Activated T-cell treated with anti-CD3 and anti-CD28 coated beads, Interleukin-2, amount 50 U/mL, for 48 hours (primary cell): ENCODE measurements at places on chromosomes 2 and 18.

- DNase-seq, result no peak
Observed at GRCh38 chr2:2056531-2056930, 274.5 kb downstream of the MYT1L start.

DNA sequence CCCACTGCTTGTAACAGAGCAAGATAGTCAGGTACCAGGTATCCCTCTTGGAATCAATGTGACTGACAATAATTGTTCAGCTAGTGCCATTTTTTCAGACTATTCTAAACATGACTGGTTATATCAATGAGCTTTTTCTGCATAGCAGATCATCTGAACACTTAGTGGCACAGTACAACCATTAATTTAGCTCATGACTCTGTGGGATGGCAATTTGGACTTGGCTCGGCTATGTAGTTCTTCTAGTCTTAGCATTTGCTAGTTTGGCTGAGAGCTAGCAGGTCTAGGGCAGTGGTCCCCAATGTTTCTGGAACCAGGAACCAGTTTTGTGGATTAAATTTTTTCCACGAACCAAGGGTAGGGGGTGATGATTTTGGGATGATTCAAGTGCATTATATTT is 1421.4 kb upstream of the NXPH2 start:
- DNase-seq, result no peak

DNA sequence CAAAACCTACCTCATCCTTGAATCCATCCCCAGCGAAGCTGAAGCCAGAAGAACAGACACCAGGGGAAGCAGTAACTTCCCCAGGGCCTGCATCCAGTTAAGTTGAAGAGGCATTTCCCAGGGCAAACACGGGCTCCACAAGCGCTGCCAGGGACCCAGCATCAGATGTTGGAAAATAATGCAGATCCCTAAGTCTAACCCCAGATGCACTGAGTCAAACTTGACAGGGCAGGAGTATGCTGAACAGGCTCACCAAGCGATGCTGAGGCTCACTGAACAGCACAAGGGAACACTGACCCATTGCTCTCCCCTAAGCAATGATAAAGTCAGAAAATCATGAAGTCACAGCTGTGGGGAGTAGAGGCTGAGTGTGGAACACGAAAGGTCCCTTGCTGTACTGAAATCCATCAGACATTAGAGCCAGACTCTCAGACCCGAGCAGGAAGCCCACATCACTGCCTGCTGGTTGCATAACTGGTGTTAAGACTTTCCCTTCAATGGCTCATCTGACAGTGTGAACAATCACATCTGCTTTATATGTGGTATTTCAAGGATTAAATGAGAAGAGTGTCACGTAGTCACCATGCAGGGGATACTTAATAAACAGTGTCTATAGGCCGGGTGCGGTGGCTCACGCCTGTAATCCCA is 36.2 kb downstream of the TNS1 start:
- no peak for DNase-seq

DNA sequence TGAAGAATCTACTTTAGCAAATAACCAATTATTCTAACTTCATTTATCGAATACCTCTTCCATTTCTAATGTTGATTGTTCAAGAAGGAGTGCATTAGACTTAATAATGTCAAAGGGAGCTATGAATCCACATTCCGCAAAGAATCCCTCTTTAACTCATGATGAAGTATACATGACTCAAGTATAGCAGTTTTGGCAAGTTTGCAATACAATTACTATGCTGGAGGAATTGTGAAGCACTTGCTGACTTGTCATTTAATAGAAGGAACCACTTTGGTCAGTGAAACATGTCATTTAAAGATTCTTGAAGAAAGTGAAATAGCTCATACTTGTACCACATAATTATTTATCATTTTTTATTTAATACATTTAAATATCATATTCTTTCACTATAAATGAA is 125.1 kb downstream of the SLC39A10 start:
- no peak for DNase-seq

- DNase-seq, result no peak
Observed at GRCh38 chr18:13185675-13186198, 32.8 kb upstream of the LDLRAD4 start.

- DNase-seq, result no peak
Observed at GRCh38 chr2:226121046-226121738, 678.4 kb downstream of the IRS1 start.

DNA sequence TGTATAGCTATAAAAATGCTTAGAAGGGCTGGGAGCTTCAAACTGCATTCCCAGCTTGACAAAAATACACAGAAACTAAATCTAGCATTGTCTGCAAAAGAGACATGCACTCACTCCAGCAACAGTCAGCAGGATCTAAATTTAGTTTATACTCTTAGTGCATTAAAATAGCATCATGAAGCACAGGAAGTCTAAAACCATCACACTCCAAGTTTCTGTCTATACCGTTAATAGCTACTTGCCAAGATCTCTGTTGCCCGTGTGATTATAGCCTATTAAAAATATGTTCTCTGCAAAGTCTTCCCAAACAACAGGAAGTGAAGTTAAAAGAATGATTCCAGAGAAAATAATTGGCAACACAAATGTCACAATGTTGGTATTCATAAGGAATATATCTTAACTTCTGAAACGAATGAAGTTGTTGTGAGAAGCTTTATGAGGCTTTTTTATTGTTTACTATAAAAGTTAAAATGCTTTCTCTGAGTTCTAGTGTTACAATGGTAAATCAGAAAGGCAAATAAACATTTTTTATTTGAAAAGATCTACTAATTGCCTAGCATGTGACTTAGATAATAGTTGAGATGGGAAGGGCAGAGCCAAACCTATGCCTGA is 184.2 kb downstream of the ZNF385B start:
- DNase-seq, result no peak

- DNase-seq, result peak; percentile 42
Observed at GRCh38 chr18:59927246-59927825, 27.5 kb downstream of the PMAIP1 start.

GRCh38 chr2:10302479-10303180 is at the start of gene HPCAL1:
TSS of gene HPCAL1 (plus strand) at chr2:10302904. CDS start at chr2:10419758, 116,854 bp downstream.
- peak; percentile 90 for DNase-seq

DNA sequence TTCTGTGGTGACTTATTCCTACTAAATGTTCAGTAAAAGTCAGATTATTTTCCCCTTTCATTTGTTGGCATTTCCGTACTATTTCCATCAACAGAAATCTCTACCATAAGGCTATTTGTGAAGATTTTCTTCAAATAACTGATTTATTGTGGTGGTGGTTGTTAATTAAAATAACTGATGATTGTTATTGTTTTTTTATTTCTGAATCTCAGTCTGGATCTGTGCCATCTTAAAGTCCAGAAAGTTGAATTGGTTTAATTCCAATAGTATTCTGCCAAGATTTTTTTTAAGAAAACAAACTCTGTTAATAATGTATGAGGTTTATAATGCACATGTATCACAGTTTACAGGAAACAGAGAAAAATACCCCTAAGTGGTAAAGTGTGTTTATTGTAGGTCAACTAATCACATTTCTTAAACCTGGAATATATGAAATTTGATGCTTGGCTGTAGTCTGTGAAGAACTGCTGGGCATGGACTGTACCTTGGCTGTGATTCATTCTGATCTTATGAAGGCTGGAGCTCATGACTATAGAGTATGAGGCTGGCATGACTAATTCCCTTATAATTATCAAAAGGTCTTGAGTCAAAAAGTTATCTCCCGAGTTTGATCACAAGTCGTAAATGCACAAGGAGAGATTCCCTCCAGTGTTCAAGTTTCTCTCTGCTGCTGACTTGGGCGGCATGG is 134.2 kb upstream of the RND3 start:
- DNase-seq, result no peak

DNA sequence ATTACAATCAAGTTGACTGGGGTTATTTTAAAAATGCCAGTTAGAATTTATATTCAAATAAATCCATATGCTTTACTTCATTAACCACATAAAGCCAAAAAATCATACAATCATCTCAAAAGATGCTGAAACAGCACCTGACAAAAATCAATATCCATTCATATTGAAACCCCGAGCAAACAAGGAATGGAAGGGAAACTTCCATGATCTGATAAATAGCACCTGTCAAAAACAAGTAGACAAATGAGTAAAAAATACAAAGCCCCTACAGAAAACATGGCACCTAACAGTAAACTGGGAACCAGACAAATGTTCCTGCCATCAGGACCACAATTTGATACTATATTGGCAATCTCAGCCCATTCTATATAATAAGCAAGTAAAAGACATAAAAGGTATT is 227.5 kb downstream of the HDAC4 start:
- DNase-seq, result no peak

DNA sequence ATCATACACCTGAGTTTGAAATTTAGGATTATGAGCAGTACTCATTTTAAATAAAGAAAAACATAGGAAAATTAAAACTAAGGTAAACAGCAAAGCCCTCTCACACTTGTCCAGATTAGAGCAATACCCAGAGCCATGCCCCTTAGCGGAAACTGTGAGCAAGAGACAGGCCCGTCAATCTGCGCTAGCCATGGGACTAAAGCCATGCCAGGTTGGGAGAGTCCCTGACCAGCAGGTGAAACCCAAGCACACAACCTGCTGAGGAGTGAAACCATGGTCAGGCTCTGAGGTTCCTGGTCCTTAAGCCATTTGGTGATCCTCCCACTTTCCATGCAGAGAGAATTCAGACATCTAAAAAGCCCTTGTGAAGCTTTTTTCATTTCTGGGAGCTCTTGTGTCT is 494.3 kb downstream of the STK39 start:
- no peak for DNase-seq

DNA sequence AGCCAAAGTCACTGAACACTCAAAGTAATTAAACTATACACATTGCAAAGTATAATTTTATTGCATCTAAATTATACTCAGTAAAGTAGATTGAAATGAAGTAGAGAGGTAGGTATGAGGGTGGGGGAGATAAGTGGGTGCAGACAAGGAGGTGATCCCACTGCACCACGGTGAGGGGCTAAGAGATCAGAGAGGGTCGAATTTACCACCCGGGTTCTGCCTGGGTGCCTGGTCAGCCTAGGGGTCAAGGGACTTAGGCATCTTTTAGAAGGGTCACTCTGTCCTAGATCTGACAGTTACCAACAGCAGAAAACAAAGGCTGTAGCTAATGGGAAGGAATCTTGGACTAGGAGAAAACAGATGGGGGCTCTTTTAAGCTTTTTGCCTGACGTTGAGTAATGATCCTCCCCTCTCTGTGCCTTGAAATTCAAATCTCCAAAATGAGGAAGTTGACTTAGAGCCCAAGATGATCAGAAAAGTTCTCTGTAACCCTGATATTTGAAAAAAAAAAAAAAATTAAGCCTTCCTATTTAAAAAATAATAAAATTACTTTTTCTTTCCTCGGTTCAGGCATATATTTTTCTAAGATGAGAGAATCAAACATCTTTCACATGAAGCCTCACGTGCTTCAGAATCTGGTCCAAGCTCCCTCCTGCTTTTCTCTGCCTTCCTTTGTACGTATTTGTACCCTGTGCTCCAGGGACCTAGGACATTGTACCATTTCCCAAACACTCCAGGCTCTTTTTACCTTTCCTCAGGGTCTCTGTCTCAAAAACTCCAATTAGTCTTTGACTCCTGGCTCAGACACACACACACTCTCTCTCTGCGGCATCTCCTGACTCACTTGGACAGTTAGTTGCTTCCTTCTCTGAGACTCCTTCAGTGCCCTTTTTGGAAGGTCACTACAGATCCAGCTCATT is 353.9 kb downstream of the CYRIA start:
- no peak for DNase-seq

DNA sequence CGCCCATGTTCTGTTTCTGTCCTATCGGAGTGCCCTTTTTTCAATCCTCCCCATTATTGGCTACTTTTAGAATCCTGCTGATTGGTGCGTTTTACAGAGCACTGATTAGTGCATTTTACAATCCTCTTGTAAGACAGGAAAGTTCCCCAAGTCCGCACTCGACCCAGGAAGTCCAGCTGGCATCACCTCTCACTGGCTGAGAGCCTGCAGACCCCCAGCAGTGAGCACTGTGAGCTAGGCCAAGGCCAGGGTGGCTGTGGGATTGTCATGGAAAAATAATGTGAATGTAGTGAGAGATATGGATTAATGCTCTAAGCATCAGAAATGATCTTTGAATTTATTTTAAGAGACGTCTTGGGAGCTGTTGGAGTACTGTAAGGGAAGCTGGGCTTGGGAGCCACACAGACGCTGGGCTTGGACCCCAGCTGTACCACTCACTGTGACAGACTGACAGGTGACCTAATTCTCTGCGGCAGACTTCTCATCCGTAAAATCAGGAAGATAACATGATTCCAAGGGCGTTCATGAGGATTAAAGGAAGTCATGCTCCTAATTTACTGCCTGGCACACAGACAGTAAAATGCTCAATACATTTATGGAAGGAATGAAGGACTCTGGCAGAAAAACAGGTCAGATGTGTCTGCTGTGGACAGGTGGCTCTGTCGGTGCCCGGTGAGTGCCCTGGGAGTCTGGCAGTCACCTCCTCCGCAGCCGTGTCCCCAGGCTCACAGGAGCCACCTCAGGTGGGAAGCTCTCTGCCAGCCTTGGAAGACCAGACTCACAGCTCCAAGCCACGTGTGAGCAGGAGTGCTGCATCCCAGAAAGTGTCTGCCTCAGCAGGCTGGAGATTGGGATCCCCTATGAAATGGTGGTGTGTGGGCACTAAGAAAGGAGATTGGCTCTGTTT is 105.5 kb downstream of the FAM168B start:
- DNase-seq, result no peak

DNA sequence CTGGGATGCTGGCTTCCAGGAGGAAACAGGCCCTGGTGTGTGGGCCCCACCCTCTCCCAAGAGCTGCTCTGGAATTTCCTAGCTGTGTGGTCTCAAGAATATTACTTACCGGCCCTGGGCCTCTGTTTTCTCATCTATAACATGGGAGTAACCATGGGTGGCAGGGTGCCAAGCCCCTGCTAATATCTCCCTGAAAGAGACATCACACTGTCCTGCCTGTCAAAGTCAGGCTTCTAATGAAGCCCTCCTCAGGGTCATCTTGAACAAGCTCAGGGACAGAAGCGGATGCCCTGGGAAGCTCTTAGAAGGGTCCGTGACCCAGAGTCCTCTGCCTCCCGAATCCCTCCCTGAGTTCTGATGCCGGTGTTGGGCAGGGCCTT is 173.2 kb upstream of the HDAC4 start:
- no peak for DNase-seq

- no peak for DNase-seq
Observed at GRCh38 chr2:109256921-109257320, 127.9 kb downstream of the SH3RF3 start.

DNA sequence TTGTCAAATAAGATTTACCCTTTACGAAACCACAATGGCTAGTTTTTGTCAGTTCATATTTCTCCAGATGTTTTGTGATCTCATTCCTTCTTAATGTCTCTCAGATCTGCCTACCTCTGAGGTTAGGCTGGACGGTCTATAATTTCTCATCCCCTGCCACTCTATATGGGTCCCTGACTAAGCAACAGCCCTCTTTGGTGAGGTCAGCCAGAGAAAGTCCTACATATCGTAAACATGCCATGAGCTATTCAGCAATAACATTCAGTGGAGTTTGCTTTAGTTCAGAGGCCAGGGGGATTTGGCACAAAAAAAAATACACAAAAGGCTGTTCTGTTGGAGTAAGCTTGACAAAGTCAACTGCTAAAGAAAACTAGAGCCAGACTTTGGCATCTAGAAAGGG is 192.1 kb upstream of the NCKAP5 start:
- no peak for DNase-seq

GRCh38 chr2:186702006-186702405 is 8.1 kb downstream of the FAM171B start:
- no peak for DNase-seq
